ENCODE measurements at places on chromosomes 1 and 21. TPM values are rescaled to one million over a fixed set of nuclear protein-coding genes. Genes with fewer than 3 reads are reported as not detected.

The SMIM1 gene
- 0.44 TPM for total RNA-seq

The FCGR3A gene
- total RNA-seq: not detected

The KRTAP21-2 gene
- not detected for total RNA-seq

The PCSK9 gene
- 0.32 TPM for total RNA-seq

The TPTE gene
- not detected for total RNA-seq

The EXTL1 gene
- not detected for total RNA-seq

The GPBP1L1 gene
- total RNA-seq: 105 TPM

The INPP5B gene
- total RNA-seq: 29.4 TPM

The MAP3K6 gene
- total RNA-seq: 7.4 TPM

The TSPEAR gene
- 0.19 TPM for total RNA-seq

The OR10X1 gene
- total RNA-seq: not detected

The PRRX1 gene
- 0.49 TPM for total RNA-seq

The GJA5 gene
- total RNA-seq: 0.32 TPM

The B3GALT6 gene
- total RNA-seq: 25.5 TPM

The CNKSR1 gene
- not detected for total RNA-seq

The GBP7 gene
- total RNA-seq: not detected

Data from bladder microvascular endothelial cell (primary cell).